ENCODE measurements at places on chromosomes 6 and 20.

DNA sequence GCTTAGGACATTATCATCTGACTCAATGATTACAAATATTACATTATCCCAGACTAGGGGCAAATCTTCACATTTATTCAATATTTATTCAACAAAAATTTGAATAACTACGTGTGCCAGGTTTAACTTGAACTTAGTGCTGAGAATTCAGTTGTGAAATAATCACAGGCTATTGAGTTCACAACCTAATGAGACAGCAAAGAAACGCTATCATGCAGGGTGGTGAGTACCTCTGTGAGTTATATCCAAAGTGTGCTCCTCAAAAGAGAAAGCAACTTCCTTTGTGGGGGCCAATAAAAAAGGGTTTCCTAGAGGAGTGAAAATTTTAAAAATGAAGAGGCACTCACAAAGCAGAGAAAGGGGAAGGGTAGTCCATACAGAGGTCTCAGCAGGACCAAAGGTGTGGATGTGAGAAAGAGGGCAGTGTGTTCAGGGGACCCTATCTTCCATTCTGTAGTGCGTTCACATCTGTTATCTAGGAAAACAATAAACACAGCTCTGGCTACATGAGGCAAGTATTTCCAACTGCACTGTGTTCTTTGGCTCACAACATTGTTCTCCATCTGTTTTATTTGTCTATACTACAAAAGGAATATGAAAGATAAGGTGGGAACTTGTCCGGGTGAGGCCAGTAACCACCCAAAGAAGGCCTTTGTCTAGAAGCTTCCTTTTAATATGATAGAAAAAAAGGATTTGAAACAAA, 155.4 kb upstream of the MARCKS start:
- DNase-seq, result no peak

DNA sequence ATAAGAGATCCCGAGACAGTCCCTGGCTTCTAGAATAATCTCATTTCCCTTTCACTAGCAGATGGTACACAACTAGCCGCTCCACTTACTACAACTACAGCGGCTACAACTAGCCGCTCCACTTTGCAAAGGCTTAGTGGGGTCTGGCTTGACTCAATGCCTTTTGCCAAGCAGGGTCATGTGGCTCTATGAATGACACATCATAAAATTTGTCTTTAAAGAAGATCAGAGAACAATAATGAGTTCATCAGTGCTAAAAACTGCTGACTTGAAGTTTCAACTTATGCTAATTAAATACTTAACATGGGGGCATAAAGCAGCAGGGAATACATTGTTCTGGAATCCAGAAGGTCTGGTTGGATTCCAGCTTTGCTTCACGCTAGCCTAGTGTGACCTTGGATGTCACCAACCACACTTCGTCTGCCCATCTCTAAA, 2.0 kb upstream of the MICAL1 start:
- no peak for DNase-seq

DNA sequence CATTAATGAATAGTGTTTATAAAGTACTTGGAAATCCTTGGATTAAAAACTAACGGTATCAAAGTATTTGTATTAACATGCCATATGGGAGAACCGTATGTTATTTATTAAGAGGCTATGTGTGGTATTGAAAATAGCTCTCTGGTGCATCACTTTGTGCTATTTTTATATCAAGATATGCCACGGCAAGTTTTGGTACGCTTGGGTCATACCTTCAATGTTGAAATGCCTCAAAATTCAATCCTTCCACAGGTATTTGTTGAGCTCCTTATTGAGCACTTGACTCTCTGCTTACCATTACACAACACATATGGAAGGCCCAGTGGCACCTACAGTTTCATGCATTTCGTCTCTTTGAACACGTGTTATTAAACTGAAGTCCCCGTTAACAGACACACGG, 647.9 kb downstream of the KIF16B start:
- DNase-seq, result no peak

DNA sequence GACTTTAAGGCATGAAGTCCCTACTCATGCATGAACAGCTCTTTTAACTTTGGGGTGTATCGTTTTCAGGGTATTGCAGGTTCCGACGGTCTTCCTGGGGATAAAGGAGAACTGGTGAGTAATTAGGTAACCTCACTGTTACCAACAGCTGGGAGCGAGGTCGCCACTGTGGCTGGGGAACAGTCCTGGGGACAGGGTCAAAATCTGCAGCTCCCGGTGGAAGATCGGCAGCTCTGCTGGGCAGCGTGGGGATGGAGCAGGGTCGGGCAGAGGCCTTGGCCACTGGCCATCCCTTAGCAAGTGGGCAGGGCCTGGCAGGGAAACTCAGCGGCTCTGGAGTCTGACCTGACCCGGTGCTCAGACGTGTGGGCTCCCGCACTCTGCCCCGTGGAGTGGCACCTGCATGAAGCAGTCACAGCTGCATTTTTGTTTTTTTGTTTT, 16.1 kb downstream of the COL9A3 start:
- DNase-seq, result no peak

DNA sequence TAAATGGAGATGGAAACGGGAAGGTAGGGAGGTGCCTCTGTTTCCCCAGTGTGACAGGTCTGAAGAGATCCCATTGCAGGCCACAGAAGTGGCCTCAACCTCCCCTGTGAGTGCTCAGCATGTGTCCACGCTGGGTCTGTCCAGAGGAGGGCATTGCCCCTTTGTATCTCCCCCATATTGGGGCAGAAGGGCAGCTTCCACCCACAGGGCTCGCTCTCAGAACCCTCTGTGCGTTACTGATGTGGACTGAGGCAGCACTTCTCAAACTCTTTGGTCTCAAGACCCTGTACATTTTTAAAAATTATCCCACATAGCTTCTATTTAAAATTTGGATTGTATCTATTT, 22.0 kb downstream of the ARFGEF3 start:
- DNase-seq, result no peak

DNA sequence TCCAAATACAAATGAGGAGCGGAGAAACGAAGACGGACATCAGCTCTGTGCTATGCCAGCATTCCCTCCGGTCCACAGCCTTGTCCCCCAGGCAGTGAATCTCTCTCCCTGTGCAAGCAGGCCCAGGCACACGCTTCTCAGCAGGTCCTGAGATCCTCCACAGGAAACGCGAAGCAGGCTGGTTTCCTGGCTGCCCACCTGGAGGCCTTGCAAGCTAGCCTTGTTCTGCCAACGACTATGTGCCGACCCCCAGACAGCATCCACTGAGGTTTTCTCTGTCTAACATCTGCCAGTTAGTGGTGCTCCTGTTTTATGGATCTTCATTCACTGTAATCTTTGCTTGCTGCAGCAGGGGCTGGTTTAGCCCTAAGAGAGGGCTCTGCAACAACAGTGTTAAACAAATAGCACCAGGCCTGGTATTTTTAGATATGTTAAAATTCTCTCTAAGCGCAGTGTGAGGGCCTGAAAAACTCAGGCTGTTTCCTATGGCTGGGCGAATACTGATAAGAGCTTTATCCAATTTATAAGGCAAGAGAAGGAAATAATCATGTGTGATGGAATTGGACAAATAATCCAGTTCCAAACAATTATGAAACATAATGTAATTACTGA, 386.0 kb upstream of the ARID1B start:
- no peak for DNase-seq

- no peak for DNase-seq
Measured at GRCh38 chr6:109052852-109053251, 41.8 kb downstream of the SESN1 start.

GRCh38 chr6:140041571-140042332, 667.3 kb upstream of the CITED2 start:
- DNase-seq, result no peak

DNA sequence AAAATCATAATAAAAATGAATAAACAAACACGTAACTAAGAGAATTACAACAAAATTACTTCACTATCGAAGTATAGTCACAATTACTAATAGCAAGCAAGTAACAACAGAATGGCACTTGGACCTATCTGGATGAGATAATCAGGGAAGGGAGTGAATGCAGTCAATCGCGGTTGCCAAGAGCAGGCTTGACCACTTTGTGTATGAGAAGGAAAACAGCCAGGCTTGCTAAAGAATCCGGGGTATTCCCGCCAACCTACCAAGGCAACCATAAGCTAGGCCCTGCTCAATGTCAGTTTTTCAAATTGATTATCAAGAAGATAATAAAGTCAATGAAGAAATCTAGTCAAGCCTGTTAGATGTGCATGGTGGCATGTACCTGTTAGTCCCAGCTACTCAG, 39.7 kb downstream of the PXDC1 start:
- DNase-seq, result no peak

- DNase-seq, result no peak
Measured at GRCh38 chr20:53021934-53022333, 49.8 kb downstream of the TSHZ2 start.

DNA sequence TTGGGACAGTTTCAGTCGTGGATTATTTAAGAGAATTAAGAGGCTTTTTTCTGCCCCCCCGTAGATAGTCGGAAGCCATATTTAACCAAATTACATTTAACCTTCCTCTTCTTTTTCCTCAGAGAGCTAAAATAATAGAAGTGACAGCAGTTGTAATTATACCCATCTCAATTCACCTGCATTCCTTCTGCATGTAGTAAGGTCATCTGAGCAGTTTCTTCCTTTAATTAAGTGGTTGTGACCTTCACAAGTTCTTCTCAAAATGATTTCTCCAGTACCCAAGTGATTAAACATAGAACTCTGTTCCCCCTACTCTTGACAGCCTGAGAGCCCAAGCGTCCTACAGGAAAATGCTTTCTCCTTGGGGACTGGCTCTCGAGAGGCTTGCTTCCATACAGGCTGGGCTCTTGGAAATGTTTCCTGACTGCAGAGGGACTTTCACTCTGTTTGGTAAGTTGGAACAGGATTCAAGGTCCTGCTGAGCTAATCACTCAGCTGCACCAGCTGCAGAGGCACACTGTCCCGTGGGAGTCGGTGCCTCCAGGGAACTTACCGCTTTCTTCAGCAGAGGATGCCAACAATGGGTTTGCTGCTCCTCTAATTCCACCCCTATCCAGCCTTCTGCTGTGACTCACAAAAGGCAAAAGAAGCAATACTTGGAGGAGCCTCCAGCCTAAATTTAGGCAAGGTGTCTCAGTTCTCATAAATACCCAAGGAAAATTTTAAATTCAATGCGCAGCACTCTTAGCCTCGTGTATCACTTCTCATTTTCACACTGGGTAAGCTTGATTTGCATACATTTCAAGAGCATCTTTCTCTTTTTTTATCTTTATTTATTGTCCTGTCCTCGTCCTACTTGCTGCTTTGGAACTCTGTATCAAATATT, 414.9 kb downstream of the KIF16B start:
- no peak for DNase-seq

- DNase-seq, result no peak
Measured at GRCh38 chr6:148249160-148249559, 93.5 kb upstream of the SASH1 start.

- DNase-seq, result no peak
Measured at GRCh38 chr20:1934721-1935573, 39.7 kb downstream of the SIRPA start.

GRCh38 chr6:12909833-12910232, 193.3 kb downstream of the PHACTR1 start:
- DNase-seq, result no peak

DNA sequence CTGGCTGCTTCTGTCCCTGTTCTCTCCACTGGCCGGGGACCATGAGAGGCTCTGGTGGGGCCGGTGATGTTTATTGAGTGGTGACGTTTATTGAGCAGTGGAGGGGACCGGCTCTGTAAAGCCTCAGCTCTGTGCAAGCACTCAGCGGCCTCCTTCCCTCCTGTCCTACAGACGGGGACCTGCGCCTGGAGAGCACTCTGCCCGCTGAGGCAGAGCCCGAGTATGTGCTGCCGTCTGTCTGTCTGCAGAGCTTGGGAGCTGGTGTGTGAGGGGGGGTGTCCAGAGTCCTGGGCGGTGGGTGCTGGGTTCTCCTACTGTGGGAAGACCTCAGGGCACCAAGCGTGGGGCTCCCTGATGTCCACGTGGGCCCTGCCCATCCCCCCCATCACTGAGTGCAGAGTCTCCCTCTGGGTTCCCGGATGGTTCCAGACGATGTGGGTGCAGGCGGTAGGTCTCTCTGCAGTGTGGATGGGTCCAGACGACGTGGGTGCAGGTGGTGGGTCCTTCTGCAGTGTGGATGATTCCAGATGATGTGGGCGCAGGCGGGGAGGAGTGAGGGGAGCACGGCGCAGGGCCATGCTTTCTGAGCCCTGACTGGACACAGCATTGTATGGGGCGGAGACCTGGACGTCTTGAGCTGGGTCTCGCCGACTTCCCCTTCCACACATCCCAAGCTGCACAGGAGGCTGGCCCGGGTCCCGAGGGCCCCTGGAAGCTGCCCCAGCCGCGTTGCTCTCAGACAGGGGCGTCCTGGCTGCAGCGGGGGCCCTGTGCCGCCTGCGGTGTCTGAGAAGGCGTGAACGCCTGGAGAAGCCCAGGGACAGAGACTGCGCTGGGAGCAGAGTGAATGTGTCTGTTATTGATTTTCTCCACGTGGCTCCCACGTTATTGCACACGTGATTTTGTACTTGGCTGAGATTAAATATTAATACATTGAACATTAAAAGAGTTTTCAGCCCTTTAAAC, 14.9 kb upstream of the BHLHE23 start:
- no peak for DNase-seq

- no peak for DNase-seq
Measured at GRCh38 chr6:31004794-31005193, 5.5 kb upstream of the MUC22 start.

- no peak for DNase-seq
Measured at GRCh38 chr6:43489277-43490072, 12.1 kb downstream of the TJAP1 start.

- no peak for DNase-seq
Measured at GRCh38 chr6:126042001-126042419, 55.7 kb downstream of the TRMT11 start.

- no peak for DNase-seq
Measured at GRCh38 chr20:36579996-36580545, 6.7 kb downstream of the TGIF2 start.

DNA sequence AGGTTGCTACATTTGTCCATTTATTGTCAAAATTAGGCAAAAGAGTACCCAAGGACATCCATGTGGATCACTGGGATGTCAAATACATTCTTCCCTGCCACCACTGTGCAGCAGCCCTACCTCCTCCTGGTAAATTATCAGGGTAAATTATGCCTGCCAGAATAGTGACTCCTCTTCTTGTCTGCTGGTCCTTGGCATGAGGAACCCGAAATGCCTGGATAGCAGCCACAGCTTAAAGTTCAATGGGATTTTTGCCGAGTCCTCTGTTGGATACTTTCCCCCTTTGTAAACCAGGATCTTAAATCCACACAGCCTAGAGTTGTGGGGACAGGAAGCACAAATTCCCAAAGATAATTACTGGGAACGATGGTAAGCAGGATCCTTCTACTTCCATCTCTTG, 173.3 kb downstream of the RFX6 start:
- DNase-seq, result no peak

Data from CD4-positive, CD25-positive, alpha-beta regulatory T cell (primary cell).